Esophagus muscularis mucosa (tissue), 4 donors: ENCODE measurements at places on chromosomes 7 and 10. TPM values are rescaled to one million over a fixed set of nuclear protein-coding genes. Genes with fewer than 3 reads are reported as not detected.

Gene NPFFR1
- total RNA-seq: not detected

Gene TYSND1
- total RNA-seq: 10.6 TPM

Gene ANKRD16
- 5.1 TPM for total RNA-seq

Gene BAMBI
- total RNA-seq: 6.2 TPM

Gene MMP21
- not detected for total RNA-seq

Gene LRRC17
- total RNA-seq: 2.2 TPM

Gene SPDYE9
- total RNA-seq: not detected

Gene HOXA3
- total RNA-seq: 16.6 TPM

Gene AGMO
- total RNA-seq: 0.83 TPM

Gene PLXNA4
- total RNA-seq: 5.0 TPM

Gene OGDHL
- total RNA-seq: 1.0 TPM

Gene PRPS1L1
- total RNA-seq: not detected

Gene LRMDA
- 23.3 TPM for total RNA-seq

Gene PRLHR
- 1.9 TPM for total RNA-seq

Gene HTR5A
- total RNA-seq: not detected

Gene CDHR1
- 0.06 TPM for total RNA-seq

Gene FASTK
- total RNA-seq: 74.9 TPM

Gene ASZ1
- not detected for total RNA-seq

Gene ZNF804B
- not detected for total RNA-seq

Gene PON1
- not detected for total RNA-seq

Gene PARD3
- 101 TPM for total RNA-seq

Gene TPK1
- total RNA-seq: 3.0 TPM

Gene TMEM254
- 8.3 TPM for total RNA-seq

Gene DBNL
- 113 TPM for total RNA-seq

Gene MEST
- total RNA-seq: 2.6 TPM

Gene HOXA4
- 12.5 TPM for total RNA-seq
